CD8-positive, alpha-beta T cell (primary cell): ENCODE measurements at places on chromosomes 3 and 15.

- no peak for DNase-seq
Measured at GRCh38 chr15:100093211-100094126, 248.3 kb downstream of the ADAMTS17 start.

DNA sequence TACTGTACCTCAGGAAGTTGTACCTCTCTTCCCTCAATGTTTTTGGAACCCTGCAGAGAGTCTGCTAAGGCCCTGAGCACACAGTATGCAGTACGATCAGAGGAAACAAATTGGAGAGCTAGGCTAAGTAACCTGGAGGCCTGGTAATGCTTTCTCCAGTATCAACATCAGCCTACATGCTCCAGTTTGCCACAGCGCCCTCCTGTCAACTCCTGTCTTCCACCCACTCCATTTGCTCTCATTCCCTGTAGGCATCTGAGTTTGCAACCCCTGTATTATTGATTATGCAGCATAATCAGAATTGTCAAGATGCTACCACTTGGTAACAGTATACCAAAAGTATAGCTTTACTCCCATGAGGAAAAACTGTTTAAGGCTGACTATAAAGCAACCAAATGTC, 14.4 kb downstream of the POLG start:
- DNase-seq = no peak

DNA sequence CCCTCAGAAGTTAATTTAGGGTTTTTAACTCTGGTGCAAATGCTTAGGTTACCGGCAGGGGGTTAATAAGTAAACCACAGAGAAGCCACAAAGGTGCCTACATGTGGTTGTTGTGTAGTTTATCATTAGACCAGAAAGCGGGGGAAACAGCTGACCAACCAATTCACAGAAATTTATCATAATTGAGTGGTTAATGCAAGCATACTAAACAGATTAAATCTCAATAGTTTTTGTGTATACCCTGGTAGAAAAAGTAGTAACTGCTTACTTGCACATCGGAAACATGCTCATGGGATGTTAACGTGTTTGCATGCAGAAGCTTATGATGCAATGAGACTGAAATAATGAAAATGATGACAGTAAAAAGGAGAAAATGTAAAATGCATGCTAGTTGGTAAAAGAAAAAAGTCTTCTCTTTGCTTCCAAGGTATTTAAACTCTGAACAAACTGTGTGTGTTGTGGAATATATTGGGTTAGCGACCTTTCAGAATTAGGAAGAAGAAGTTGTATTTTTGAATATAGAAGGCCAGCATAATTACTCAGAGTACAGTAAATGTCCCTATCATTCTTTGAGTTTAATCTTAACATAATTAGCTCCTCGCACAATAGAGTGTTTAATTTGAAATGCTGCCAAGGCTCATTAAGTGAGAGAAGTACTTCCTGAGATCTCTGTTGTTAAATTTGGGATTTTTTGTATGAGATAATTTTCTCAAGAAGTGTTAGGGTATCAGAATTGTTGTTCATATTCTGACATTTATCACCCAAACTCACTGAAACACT, 316.2 kb downstream of the PTPRG start:
- no peak for DNase-seq

DNA sequence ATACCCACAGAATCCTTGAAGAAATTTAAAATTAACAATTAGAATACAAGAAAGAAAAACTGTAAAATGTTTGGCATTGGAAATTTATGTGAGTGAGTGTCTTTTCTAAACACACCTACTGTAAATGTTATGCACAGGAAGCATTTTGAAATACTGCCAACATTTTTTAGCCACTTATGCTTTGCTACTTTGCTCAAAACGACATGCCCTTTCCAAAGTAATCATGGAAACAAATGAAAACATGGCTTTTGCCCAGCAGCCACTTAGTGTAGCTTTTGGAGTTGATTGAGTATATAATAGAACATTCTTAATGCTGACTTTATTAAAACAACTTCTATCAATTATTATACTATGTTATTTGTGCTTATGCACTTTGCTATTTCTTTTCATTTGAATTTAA, 823.0 kb downstream of the CADM2 start:
- DNase-seq = no peak

DNA sequence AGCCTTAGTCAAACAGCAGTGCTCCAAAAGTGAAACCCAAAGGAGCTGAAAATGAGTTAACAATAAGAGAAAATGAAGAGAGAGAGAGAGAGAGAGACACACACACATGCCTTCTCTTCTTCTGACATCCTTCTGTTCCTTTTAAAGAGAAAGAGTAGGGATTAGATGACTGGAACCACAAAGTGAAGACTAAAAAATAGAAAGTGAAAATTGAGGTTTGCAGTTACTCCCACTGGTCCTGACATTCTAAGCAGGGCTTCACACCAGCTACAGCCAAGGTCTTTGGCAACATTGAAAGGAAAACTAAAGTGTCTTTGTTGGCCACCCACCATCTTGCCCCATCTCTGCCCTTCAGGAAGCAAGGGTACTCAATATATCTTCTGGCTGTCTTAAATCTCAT, 59.2 kb downstream of the USP50 start:
- no peak for DNase-seq

GRCh38 chr3:151479452-151479851, 18.6 kb upstream of the IGSF10 start:
- DNase-seq = no peak

GRCh38 chr15:101018450-101018849, 99.3 kb downstream of the LRRK1 start:
- no peak for DNase-seq

GRCh38 chr3:141777957-141778813, 15.0 kb downstream of the GRK7 start:
- no peak for DNase-seq

DNA sequence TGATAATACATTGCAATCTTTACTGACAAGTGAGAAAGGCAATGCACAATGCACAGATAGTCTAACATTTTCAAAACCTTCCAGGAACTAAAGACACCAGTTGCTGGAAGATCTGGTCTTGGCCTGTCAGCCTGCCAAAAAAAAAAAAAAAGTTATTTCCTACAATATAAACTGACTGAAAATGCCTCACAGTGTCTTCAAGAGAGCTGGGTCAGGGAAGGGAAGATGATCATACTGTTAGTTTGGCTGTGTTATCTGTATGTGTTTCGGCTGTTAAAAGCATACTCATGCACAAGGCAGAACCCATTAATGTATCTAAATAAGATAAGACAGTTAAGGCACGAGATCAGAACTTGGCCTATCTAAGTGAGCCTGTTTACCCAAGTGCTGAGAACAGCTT, 673.4 kb downstream of the MECOM start:
- DNase-seq = no peak

- no peak for DNase-seq
Measured at GRCh38 chr15:88871313-88871712, 24.0 kb downstream of the HAPLN3 start.

- DNase-seq = no peak
Measured at GRCh38 chr15:61571026-61571425, 341.9 kb upstream of the RORA start.

DNA sequence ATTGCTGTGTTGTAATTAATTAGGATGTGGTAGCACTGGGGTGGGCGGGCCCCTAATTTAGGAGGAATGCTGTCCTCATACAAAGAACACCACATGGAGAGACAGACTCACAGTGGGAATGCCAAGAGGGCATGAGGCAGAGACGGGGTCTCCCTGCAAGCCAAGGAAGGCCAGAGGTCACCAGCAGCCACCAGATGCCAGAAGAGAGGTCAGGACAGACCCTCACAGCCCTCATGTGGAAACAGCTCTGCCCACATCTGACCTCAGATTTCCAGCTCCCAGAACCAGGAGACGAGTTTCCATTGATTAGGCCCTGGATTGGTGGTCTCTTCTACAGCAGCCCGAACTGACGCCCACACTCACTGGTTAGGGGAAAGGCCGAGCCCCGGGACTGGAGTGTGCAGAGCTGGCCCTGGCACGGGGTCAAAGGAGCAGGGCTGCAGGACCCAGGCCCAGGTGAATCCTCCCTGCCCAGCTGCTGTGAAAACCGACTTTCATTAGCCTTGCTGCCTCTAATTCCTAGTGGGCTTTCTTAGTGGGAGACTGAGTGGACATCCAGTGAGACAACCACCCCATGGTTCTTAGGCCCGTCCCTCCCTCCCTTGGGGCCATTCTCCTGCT, 43.0 kb upstream of the SLC41A3 start:
- no peak for DNase-seq

DNA sequence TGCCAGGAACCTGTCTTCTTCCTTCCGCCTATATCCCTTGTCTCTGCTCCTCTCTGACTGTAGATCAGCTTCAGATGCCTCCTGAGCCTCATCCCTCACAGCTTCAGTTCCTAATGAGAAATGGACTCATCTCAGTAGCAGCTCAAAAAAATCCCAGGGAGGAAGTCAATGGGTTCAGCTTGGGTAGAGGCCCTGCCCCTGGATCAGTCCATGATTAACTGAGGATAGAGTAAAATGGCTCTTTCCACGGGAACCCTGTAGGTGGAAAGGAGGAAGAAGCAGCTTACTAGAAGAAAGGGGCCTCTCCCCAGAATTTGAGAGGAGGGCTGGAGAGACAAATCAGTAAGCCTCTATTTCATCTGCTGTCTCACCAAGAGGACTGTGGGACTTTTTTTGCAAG, 26.9 kb upstream of the HCN4 start:
- no peak for DNase-seq

GRCh38 chr15:52642386-52643361, 36.5 kb downstream of the ATOSA start:
- DNase-seq = no peak

DNA sequence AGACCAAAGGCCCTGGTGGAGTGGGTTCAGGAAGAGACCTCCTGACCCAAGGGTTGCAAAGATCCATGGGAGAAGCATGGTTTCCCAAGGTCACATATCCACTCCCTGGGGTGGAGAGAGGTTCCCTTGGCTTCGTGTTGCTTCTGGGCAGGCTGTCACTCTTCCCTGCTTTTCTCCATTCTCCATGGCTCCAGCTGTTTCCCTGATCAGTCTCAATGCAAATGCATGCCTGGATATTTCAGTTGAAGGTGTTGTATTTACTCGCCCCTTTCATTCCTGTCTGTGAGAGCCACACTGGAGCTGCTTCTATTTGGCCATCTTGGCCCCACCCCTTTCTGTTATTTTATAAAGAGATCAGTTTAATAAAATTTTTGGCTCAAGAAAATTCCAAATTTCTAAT, 95.0 kb upstream of the PLSCR4 start:
- DNase-seq = no peak

GRCh38 chr3:140911822-140912221, 29.8 kb upstream of the SLC25A36 start:
- DNase-seq = no peak

GRCh38 chr15:77499087-77499760, 78.5 kb downstream of the HMG20A start:
- no peak for DNase-seq

- DNase-seq = no peak
Measured at GRCh38 chr3:183937601-183938286, 53.1 kb upstream of the PARL start.

- DNase-seq = no peak
Measured at GRCh38 chr3:119481079-119481478, 12.3 kb downstream of the POGLUT1 start.

GRCh38 chr15:33547876-33548275, 237.1 kb downstream of the RYR3 start:
- DNase-seq = no peak

DNA sequence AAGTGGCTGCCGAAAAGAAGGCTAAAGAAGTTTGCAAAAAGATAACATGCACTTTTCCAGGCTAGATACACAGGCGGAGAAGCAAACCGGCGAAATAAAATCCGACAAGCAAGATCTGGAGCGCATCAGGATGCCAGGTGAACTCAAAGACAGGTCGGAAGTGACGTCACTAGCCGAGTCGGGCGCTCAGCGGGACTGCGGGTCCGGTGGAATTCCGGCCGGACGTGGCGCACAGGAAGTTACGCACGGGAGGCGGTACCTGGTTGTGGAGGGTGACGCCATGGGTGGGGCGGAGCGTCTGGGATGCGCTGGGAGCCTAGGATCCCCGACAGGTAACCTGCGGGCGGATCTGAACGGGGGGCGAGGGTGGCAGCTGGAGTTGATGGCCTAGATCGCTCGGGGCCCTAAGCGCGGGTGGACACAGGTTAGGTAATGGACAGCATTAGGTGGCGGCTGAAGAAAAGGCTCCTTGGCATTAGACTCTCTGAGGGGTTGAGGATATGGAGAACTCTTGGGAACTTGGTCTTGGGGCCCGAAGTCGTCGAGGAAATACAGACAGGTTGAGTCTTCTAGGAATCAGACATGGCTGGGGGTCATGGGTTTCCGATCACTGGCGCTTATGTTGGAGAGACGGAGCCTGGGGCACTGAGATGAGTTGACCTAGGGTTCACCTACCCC, 29.0 kb upstream of the EHHADH start:
- DNase-seq = peak; percentile 95

GRCh38 chr3:87949189-87949878, 109.5 kb downstream of the CGGBP1 start:
- no peak for DNase-seq

GRCh38 chr3:32632533-32633265, 52.3 kb upstream of the CNOT10 start:
- no peak for DNase-seq

- DNase-seq = no peak
Measured at GRCh38 chr3:66991459-66991858, 6.6 kb upstream of the KBTBD8 start.

DNA sequence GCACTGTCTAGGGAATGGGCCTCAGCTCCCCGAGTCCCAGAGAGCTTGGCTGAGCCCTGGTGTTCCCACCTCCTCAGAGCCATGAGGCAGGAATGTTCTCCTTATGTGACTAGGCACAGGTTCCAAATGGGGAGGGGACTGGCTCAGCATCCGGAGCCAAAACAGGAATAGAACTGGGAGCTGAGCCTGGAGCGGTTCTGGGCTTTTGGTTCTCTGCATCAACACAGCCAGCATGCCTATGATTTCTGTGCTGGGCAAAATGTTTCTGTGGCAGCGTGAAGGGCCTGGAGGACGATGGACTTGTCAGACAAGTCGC, at the start of gene FAM131A:
Gene FAM131A (plus strand): TSS at position 202 of the 316 bp plus-strand sequence. CDS start 31 bp downstream, at position 233.
- DNase-seq = no peak

- DNase-seq = no peak
Measured at GRCh38 chr3:59526999-59527398, 477.2 kb upstream of the CFAP20DC start.
